Anterior cingulate cortex (tissue), 58 donors: ENCODE measurements at places on chromosomes 7 and 10.

- DNase-seq = no peak
Measured at GRCh38 chr7:91005841-91006240, 258.4 kb upstream of the FZD1 start.

DNA sequence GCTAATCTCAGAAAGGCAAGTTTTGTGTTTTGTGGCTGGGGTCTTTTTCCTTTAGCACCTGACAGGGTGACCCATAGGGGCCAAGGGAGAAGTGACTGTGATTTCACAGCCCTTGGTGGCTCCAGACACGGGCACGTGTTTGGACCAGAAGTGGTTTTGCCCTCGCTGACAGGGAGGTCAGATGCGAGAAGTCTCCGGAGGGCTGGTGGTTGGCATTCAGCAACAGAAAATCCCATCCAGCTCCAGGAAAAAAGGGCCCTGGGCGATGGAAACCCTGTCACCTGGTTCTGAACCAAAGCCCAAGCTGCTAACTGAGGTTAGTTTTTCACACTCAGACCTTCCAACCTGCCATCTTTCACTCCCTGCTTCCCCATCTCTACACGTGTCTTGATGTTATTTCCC is 272.9 kb downstream of the TRIL start:
- DNase-seq = no peak

DNA sequence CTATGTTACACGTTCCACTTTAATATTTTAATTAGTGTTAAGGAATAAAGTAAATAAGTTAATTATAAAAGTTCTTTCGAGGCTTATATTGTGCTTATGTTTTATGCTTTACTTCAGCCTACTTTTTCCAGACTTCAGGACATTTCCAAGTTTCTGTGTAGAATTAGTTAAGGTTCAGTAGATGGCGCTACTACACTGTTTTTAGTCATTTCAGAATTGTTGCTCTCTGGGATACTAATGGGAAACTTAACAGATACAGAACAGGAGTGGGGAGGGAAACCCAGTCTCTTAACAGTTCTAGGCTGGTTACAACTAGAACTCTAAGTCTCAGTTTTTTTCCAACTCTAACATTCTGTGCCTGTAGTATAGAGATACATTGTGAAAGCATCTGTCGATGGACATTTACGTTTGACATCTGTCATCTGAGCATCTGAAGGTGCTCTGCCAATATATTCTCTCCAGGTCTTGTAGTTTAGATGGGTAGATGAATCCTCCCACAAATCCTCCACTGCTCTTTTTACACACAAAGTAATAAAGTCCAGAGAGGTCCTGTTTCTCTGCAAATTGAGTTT is 56.8 kb upstream of the FAM171A1 start:
- no peak for DNase-seq

DNA sequence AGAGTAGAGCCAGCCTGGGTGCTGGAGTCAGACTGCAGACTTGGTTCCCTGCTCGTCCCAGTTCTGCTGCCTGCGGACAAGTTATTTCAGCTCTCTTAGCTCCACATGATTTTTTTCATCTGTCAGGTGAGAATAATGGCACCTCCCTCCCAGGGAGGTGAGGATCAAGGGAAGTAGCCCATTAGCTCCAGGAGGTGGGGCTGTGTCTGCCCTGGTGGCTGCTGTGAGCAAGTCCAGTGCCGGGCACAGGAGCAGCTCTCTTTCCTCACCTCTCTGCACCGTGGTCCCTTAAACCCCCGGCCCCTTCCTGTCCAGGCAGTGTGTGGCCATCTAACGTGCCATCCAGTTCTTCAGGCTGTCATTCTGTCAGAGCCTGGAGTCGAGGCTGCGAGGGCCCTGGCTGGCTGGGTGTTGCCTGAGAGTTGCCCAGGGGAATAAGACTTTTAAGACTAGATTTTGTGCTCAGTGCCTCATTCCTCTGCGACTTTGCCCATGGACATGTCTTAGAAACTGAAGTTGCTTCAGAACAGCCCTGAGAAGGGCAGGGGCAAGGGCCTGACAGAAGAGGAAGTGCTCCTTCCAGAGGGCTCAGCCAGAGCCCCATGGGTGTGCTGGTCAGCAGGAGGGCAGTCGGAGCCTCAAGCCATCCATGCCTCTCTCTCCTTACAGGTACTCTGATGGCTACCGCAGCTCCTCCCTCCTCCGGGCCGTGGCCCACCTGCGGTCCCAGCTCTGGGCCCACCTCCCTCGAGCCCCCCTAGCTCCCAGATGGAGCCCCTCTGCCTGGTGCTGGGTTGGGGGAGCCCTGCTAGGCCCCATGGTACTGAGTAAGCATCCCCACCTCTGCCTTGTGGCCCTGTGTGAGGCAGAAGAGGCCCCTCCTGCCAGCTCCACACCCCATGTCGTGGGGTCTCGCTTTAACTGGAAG is 5.0 kb downstream of the ABCB8 start:
- no peak for DNase-seq

DNA sequence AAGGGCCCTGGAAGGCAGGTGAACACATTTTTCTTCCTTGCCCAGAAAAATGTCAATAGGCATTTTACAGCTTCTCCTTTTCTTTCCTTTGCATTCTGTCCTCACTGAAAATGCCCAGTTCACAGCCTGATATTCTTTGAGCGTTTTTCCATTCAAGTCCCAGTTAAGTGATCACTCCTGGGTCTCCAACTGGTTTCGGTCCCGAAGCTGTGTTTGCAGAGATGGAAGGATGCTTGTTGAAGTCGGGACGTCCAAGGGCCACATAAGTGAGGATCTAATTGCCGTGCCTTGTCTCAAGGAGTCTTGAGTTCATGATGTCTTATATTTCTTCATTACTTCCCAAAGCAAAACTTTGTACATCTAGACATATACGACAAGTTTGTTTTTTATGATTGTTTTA is 208.7 kb upstream of the PRKCQ start:
- no peak for DNase-seq

GRCh38 chr7:141460781-141461715 is 90.2 kb upstream of the AGK start:
- DNase-seq = no peak

DNA sequence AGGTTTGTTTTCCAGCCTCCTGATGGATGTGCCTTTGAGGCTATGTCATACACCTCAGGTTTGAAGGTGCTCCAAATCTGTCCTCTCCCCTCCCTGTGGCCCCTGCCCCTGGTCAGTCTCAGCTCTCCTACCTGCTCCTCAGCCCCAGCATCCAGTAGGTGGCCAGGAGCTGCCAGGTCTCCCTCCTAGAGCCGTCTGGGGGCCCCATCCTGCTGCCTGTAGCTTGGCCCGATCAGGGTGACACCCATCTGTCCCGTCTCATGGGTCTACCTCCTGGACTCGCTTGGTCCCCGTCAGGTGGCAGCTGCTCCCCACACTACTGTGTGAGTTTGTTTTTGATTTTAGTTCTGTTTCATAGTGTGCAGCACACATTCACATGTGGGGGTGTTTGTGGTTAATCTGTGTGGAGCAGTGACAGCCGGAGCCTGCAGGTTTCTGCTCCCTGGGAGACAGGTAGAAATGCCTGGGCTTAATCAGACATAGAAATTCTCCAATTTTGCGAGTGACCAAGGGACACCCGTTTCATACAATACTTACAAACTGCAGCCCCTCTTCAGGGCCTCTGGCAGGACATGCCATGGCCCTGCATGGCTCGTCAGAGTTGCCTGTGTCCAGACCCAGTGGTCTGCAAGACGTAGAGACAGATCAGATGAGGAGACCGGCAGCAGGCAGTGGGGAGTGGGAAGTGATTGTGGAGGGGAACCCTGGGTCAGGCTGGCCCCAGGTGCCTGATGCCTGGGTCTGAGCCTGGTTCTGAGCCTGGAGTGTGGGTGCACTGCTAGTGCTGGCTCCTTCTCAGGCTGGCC is 17.1 kb downstream of the ADCY1 start:
- DNase-seq = no peak

- DNase-seq = no peak
Measured at GRCh38 chr10:4283846-4284610, 499.0 kb upstream of the KLF6 start.

GRCh38 chr10:95861386-95861785 is 46.4 kb upstream of the CC2D2B start:
- no peak for DNase-seq

DNA sequence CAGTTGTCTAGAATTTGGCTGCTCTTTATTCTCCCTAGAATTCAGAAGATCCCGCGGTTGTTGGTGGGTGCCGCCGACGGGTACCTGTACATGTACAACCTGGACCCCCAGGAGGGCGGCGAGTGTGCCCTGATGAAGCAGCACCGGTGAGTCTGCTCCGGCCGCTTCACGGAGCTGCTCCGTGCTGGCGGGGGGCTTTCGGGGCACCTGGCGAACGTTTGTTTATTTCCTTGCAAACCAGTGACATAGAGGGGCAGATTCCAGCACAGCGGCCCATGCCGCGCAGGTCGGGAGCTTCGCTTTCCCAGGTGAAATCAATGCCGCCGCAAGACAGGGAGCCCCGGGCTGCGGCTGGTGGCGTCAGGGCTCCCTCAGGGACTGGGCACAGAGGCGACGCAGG is 38.0 kb downstream of the WIPI2 start:
- DNase-seq = no peak

DNA sequence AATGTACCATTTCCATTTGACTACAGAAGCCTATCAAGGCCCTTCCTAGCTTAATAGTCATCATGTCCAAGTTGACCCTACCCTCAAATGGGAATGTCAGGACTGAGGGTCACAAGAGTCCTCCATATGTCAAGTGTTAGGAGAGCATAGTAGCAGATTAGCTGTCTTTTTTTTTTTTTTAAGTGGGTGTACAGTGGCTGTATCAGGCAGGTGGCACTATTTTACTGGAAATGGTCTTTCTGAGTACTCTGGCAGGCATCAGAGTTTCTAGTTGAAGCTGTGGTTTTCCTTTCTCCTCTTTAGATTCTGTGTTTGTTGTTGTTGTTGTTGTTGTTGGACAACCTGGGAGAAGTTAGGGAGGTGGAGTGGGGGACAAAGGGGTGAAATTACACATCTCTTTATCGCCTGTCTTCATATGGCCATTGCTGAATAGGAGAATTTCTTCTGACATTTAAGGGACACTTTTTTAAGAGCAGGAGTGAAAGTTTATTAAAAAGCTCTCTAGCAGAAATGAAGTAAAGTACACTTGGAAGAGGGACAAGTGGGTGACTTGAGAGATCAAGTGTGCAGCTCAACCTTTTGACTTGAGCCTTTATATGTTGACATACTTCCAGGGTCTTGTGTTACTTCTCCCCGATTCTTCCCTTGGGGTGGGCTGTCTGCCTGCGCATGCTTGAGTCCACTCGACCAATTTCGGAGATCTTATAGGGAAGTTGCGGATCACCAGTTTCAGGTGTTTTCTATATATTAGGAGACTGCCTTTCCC is 104.1 kb upstream of the FOXP2 start:
- no peak for DNase-seq

- DNase-seq = no peak
Measured at GRCh38 chr7:137642472-137642871, 204.3 kb downstream of the DGKI start.

GRCh38 chr10:71262027-71262426 is 49.7 kb downstream of the UNC5B start:
- DNase-seq = peak; percentile 28

DNA sequence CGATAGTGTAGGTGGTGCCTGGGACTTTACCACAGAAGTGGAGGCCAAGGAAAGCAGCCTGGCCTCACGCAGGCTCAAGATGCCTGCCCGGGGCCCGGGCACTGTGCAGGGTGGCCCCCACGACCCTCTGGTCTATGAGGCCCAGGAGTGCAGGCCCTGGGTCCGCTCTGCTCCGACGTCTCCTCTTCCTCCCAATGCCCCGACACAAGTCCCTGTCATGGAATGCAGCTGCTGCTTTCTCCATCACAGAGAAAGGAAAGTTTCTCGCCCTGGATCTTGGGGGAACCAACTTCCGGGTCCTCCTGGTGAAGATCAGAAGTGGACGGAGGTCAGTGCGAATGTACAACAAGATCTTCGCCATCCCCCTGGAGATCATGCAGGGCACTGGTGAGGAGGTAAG is 28.3 kb upstream of the HK1 start:
- DNase-seq = no peak

DNA sequence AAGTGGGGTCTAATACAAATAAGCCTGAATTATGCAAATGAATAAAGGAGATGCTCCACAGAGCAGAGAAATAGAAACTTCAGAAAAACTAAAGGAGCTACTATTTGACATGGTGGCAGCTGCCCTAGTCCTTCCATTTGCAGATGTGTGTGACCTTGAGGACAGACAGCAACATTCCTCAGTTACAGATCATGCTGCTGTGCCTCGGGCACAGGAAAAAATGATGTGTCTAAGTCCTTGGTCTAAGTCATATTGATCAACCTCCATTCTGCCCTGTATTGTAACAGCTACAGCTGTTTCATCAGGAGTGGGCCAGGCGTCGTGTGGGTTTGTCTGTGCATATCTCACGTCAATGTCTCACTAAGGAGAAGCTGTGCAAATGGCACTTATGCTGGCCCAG is 710.4 kb downstream of the TNS3 start:
- no peak for DNase-seq

GRCh38 chr7:102089175-102090098 is 197.2 kb upstream of the SH2B2 start:
- no peak for DNase-seq

GRCh38 chr10:70786799-70787415 is 1.7 kb upstream of the TBATA start:
- no peak for DNase-seq

- DNase-seq = no peak
Measured at GRCh38 chr7:155761162-155761561, 51.1 kb downstream of the SHH start.

DNA sequence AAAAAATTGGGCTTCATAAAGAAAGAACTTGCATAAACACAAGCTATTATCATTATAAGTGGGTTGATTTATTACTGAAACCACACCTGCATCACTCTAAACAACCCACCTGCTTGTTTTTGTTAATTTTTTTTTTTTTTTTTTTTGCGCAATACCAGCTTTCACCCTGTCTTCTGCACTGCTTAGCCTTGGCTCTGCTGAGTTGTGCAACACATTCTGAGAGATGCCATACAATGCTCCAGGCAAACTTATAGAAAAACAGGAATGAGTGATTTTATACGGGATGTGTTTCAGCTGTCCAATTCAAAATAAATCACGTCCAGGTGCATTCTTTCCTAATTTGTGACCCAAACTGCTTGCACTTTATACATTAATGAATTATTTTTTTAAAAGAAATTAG is 923.6 kb downstream of the GATA3 start:
- no peak for DNase-seq

DNA sequence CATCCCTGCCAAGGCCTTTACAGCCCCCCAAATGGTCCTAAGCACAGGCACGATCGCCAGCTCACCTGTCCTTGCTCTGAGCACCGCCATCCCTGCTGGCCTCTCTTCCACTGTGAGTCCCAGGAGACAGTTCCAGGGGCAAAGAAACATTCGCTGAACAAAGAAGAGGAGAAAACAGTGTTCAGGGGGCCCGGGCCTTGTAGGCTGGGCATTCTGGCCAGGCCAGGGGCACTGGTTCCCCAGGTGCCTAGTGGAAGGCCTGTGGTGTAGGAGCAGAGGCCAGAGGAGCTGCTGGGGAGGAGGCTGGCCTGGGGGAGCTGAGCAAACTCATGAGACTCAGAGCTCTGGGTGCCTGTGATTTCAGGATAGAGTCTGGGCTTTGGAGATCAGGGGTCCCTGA is 22.6 kb downstream of the AQP1 start:
- DNase-seq = no peak

GRCh38 chr10:5557040-5557721 is 32.4 kb downstream of the CALML3 start:
- no peak for DNase-seq

- DNase-seq = no peak
Measured at GRCh38 chr10:89894051-89894450, 192.7 kb downstream of the KIF20B start.

- no peak for DNase-seq
Measured at GRCh38 chr7:151559557-151560183, 40.0 kb upstream of the RHEB start.
